Transverse colon (tissue), 4 donors: ENCODE measurements at places on chromosomes 5 and 9. TPM values are rescaled to one million over a fixed set of nuclear protein-coding genes. Genes with fewer than 3 reads are reported as not detected.

- no peak for DNase-seq
Observed at GRCh38 chr5:5159282-5160103, 19.4 kb downstream of the ADAMTS16 start.

DNA sequence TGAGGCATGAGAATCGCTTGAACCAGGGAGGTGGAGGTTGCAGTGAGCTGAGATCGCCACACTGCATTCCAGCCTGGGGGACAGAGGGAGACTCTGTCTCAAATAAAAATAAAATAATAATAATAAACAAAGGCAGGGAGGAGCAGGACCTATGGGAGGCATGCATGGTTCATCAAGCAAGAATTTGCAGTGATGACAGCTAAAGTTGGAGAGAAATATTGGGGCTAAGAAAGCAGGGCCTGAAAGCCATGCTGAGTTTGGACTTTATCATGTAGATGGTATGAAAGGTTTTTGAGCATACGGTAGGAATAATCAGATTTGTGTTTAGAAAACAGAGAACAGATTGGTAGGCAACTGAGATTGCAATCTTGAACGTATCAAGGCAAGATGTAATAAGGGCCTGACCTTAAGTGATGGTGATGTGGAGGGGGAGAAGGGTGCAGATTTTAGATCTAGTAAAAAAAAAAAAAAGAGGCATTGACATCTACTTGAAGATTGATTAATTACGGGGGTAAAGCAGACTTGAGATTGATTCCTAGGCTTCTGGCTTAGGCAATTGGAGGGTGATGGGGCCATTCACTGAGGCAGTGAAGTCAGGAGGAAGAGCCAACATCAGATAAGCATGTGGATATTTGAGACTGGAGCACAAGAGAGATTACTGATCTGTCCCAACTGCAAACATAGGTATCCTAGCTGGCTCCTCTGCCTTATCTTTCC is 50.7 kb downstream of the CFAP95 start:
- DNase-seq, result no peak

- DNase-seq, result no peak
Observed at GRCh38 chr9:33193818-33194217, 26.7 kb upstream of the B4GALT1 start.

DNA sequence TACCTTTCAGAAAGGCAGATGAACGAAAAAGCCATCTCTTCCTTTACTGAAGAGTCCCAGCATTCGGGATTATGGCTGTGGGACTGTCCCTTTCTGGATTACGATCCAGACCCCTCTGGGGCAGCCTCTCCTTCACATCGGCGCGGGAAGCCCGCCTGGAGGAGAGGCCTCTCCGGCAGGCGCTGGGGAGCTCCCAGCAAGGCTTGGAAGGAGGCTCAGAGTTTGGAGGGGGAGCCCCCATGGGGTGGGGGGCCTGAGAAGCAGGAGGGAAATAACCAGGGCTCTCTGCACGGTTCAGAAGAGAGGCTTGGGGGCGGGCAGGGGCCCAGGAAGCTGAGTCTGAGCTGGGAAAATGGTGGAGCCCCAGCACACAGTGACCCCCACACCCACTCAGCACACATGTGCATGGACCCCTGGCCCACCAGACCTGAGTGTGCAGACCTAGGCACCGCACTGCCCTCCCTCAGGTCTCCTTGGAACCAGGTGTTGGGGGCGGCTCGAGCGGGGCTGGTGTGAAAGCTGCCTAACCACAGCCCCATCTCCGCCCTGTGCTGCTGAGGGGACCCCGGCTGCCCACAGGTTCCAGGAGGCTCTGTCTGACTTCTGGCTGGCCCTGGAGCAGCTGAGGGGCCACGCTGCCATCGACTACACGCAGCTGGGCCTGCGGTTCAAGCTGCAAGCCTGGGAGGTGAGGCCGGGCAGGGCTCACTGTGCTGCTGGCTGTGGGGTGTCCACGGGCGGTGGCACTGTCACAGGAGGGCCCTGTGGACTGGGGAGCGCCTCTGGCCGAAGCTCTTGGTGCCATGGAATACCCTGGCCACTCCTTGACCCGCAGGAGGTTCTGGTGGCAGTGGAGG is 4.5 kb downstream of the NOXA1 start:
- DNase-seq, result no peak

DNA sequence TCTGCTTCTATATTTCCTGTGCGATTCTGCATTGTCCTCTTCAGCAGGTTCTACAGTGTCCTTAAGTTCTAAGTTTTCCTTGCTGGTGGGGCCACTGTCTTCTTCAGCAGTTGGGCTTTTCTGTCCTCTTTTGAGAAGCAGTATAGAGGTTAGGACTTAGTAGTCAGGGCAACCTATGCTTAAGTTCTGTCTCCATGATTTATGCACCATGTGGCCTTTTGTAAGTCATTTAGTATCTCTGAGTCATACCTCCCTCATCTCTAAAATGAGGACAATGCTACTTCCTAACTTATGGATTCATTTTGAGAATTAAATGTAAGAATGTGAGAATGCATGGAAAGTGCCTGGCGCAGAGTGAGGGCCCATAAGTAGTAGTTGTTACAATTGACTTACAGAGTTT is 46.8 kb downstream of the GRIN3A start:
- no peak for DNase-seq

GRCh38 chr5:103450333-103451061 is 112.1 kb downstream of the NUDT12 start:
- DNase-seq, result no peak

- DNase-seq, result no peak
Observed at GRCh38 chr5:36367524-36367923, 65.8 kb upstream of the RANBP3L start.

Gene ACTBL2
- not detected for total RNA-seq

Gene SLC46A2
- not detected for total RNA-seq

Gene MSMP
- total RNA-seq, result not detected

Gene FBN2
- 0.79 TPM for total RNA-seq
